ENCODE measurements at places on chromosomes 7 and 10.

DNA sequence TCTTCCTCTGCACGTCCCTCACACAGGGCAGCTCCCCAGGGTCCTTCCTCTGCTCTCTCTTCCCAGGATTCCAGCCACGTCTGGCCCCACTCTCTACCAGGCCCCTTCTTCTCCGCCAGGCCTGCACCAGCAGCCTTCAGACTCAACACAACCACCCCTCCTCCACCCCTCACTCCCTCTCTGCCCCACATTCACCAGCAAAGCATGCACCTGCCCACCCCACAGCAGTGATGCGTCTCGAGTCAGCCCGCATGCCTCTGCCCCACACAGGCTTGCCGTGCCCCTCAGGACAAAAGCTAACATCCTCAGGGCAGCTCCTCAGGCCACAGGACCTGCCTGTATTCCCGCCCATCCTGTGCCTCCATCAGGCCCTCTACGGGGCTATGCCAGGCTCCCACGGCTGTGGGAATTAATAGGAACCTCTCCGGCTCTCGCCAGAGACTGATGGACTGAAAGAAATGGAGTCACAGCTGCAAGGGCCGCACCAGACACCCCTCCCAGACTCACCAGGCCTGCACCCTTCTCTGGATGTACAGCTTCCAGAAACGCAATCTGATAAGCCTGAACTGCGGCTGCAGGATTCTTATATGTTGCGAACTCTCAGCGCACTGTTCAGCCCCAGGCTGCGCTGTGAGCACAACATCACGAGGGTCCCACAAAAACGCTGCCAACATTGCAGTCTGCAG lies 100.1 kb downstream of the CYTH3 start:
- no peak for DNase-seq

- no peak for DNase-seq
Observed at GRCh38 chr7:155467846-155468784, 10.2 kb downstream of the EN2 start.

- DNase-seq = no peak
Observed at GRCh38 chr7:140732416-140732815, 35.9 kb downstream of the NDUFB2 start.

GRCh38 chr7:46034056-46034768 lies 113.1 kb upstream of the IGFBP3 start:
- no peak for DNase-seq

DNA sequence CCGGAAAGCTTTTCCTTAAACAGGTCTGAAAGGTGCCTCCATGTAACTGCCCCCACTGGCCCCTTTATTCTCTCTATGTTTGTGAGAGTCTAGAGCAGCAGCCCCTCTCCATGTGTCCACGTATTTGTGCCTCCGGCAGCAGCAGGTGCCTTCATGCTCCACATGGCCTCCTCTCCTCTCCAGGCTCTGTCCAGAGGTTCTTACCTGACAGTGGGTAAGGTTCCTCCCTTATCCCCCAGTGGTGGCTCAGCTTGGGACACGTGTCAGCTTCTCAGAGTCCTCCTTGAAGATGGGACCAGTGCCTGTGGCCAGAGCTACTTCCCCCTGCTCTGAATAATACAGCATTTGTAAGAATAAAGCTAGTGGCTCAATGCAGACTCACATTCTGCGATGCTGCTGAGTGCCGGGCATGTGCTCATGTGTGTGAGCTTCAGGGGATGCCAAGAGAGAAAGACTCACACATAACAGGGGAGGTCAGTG lies 7.9 kb downstream of the CALML3 start:
- DNase-seq = no peak

- no peak for DNase-seq
Observed at GRCh38 chr10:127150136-127150535, 46.3 kb downstream of the INSYN2A start.

GRCh38 chr7:37448636-37449361 lies at the start of gene ELMO1:
ELMO1 (minus strand) TSS chr7:37448864; CDS start chr7:37342690, 106,174 bp downstream.
- DNase-seq = peak; percentile 56

- no peak for DNase-seq
Observed at GRCh38 chr10:35640474-35640873, 1.6 kb downstream of the FZD8 start.

GRCh38 chr7:6401536-6401935 lies 46.2 kb downstream of the DAGLB start:
- DNase-seq = no peak

DNA sequence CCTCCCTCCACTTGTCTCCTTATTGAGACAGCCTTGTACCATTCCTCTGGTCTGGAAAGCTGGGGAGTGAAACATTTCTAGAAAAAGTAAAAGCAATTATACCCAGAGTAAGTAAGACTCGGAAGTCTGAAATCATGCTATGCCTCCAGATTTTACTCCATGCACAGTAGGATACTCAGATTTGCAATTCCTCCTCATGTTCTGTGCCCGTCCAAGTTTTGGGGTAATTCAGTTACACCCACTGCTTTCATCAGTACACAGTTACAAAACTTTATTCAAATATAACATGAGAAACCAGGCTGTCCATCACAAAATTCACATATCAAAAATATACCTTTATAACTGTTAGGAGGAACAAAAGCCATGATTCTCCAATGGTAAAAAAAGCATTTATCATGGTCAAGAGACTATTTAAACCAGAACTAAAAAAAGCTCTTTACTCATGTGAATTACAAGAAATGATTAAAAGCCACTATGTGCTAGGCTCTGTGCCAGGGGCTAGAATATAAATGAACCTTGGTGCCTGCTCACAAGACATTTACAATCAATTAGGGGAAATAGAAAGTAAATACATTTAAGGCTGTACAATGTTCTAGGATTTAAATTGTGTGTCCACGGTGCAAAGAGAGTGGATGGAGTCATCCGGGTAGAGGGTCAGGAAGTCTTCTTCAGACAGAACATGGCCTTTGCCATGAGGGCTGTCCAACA lies 320.2 kb downstream of the ELMO1 start:
- no peak for DNase-seq

DNA sequence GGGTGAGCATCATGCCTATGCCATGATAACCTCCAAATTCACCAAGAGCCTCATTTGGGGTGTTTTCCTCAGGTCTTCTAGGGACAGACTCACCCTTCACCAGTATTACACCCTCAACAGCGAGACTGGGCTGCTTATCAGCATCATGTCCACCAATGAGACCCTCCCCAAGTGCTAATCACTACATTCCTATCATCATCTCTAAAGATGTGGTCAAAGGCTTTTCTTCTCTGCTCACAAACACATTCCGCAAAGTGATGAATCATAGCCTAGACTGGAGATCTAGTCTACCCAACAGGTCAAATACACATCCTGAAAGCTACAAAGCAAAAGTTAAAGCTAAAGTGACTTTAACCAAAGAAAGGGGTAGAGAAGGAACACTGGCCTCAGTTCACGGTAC lies 75.3 kb upstream of the C7orf33 start:
- no peak for DNase-seq

GRCh38 chr10:10045765-10046028 lies 972.0 kb upstream of the CELF2 start:
- DNase-seq = no peak

- no peak for DNase-seq
Observed at GRCh38 chr7:103576641-103577040, 130.6 kb upstream of the SLC26A5 start.

- DNase-seq = no peak
Observed at GRCh38 chr7:101211501-101211900, 5.9 kb downstream of the PLOD3 start.

DNA sequence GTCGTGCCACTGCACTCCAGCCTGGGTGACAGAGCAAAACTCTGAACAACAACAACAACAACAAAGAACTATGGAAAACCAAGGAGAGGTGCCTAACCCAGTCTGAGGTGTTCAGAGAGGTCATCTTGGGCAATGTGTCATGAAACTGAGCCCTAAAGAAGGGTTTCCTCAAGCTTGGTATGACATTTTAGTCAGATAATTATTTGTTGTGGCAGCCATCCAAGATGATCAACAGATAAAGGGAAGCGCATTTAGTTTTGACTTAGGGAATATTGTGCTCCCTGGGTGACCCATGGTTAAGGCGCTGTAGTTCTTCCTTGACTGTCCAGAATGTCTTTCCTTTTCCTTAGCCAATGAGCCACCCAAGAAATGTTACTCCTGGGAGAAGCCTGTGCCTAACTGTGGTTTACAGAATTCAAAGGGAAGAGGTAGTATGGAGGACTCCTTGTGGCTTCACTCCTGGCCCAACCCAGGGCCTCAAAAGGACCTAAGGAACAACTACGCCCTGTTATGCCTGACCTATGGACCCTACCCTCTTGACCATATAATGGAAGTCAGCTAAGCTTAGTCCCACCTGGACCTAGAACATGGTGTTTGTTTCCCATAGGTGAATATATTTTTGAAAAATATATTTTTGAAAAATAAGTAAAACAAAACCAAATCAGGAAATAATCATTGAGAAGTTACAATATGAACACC lies 42.4 kb downstream of the TPST1 start:
- DNase-seq = no peak

- DNase-seq = no peak
Observed at GRCh38 chr10:17227367-17228090, 512 bp upstream of the VIM start.

- no peak for DNase-seq
Observed at GRCh38 chr7:128303133-128303532, 40.6 kb downstream of the RBM28 start.

GRCh38 chr10:51137756-51138529 lies 63.7 kb downstream of the PRKG1 start:
- DNase-seq = no peak

GRCh38 chr7:55481155-55481554 lies 91.1 kb downstream of the VOPP1 start:
- no peak for DNase-seq

DNA sequence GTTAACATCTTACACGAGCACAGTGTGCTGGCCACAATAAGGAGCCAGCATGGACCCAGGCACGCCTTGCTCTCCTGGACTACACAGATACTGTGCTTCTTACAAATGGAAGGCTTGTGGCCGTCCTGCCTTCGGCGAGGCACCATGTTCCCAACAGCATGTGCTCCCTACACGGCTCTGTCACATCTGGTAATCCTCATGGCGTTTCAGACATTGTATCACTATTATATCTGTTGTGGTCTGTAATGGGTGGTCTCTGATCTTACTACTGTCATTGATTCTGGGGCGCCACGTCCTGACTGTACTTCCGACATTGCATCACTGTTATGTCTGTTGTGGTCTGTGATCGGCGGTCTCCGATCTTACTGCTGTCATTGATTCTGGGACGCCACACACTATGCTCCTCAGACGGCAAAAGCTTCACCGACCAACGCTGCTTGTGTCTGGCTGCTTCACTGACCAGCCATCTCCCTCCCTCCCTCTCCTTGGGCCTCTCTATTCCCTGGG lies 195.4 kb downstream of the MAD1L1 start:
- no peak for DNase-seq

- DNase-seq = no peak
Observed at GRCh38 chr7:12477620-12478019, 74.0 kb upstream of the VWDE start.

DNA sequence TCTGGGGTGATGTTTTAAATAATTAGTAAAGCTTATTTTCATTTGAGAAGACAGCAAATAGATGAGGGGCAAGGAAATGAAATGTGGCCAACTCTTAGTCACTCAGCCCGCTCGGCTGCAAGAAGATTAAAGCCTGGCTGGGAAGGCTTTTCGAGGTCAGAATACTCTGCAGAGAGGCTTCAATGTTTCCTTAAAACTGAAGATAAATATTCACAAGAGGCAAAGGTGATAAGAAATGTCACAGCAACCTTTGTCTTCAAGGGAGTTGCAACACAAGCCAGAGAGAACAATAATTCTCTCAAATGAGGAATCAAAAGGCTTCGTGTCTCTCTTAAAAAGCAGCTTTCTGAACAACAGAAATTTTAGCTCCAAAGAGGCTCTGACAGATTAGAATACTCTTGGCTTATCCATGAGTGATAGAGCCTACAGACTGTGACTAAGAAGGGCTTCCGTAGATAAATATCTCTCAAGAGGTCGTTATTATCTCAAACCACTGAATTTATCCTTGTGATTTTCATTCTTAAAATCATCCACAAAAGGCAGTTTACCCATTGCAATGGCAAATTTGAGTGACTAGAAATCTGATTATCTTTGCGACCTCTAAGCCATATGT lies 92.5 kb downstream of the KLF6 start:
- no peak for DNase-seq

GRCh38 chr7:26646336-26647048 lies 217.9 kb downstream of the SKAP2 start:
- no peak for DNase-seq

- no peak for DNase-seq
Observed at GRCh38 chr7:126780993-126781392, 471.7 kb downstream of the GRM8 start.

DNA sequence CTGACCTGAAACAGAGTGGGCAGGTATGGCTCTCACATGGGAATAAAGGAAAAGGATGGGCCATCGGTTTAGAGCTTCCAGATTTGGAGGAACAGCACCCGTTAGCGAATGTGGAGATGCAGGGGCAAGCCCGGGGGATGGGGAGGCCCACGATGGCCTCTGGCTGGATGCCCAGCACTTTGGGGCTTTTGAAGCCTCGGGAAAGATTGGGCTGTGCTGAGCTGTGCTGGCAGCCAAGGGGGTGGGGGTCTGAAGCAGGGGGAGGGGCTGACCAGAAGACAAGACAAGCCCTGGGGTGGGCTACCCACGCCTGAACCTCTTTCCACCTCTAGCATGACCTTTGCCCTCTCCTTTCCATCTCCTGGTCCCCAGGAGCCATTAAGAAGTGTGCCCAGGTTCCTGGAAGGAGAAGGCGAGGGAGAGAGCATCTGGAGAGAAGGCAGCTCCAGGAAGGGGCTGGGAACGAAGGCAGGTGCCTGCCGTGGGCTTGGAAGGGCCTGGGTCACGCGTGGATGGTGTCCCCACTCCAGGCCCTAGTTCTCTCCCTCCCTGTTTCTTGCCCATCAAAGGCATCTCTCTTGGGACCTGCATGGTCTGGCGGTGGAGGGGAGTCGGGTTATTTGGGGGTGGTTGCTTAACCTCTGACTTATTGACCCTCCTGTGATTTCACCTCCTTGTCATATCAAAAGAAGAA lies 39.7 kb downstream of the JAKMIP3 start:
- DNase-seq = no peak

- no peak for DNase-seq
Observed at GRCh38 chr7:43764039-43764761, 5.7 kb downstream of the BLVRA start.

DNA sequence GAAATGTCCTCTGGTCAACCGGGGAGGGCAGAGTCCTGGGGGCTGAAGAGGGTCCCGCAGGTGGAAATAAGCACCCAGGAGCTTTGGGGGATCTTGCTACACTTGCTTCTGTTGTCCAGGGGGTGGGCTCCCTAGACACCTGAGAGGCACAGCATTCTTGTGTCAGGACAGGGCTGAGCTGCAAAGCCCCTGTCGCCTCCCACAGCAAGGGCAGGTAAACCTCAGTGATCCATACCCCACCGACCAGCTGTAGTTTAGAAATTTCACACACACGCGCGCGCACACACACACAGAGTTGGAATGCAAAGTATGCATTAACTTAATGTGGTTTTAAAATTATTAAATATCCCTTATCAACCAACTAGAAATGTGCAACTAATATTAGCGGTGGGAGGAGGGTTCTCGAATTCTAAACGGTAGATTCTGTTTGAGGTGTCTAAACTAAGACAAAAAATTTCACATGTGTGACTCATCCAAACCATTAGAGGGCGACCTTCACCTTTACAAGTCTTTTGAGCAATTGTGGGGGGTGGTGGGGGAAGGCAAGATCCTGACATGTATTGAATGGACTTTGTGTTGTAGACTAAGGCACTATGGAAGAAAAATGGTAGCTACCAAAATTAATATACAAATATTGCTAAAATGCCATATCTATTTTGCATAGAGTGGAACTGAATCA lies 34.3 kb upstream of the PTF1A start:
- peak; percentile 38 for DNase-seq

Data from iPS DF 19.7 (cell line).